ENCODE measurements at places on chromosomes 7 and 10.

- DNase-seq, result no peak
Measured at GRCh38 chr10:114914560-114914959, 23.4 kb upstream of the TRUB1 start.

GRCh38 chr7:38702002-38702535 is 70.9 kb upstream of the AMPH start:
- no peak for DNase-seq

GRCh38 chr7:112372101-112372500 is 78.2 kb upstream of the IFRD1 start:
- DNase-seq, result no peak

- DNase-seq, result peak; percentile 44
Measured at GRCh38 chr7:27640884-27641574, 21.7 kb downstream of the HIBADH start.

DNA sequence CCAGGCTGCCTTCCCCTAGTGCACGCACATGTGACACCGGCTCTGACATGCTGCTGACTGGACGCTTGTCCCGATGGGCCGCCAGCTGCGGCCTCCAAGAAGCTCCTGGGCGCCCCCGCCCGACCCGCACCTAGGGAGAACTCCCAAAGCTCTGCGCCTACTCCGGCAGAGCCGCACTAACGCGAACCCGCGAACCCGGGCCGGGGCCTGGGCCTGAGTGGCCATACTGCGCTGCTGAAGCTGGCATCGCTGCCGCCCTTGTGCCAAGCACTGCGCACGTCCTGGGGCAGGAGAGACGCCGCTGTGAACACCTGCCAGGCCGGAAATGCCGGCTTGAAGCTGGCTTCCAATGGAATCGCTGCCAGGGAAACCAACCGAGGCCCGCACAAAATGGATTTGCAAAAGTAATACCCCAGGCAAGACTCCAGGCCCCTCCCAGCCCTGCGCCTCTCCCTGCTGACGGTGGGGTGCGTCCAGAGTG is 85.1 kb downstream of the WASHC2A start:
- DNase-seq, result no peak

DNA sequence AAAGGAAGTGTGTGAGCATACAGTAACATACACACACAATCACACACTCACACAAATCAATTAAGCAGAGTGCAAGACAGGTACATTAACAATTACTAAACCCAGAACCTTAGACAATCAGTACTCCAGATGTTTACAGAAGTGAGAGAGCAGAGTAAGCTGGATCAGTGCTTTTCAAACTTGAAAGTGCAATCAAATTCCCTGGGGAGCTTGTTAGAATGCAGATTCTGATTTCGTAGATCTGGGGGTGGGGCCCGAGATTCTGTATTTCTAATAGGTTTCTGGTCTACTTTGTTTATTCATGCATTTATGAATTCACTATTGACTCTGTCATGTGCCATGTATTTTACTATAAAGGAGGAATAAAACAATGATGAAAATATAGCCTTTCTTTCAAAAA is 179.6 kb upstream of the PHYHIPL start:
- no peak for DNase-seq

GRCh38 chr7:73429215-73429614 is 4.4 kb upstream of the FZD9 start:
- no peak for DNase-seq

DNA sequence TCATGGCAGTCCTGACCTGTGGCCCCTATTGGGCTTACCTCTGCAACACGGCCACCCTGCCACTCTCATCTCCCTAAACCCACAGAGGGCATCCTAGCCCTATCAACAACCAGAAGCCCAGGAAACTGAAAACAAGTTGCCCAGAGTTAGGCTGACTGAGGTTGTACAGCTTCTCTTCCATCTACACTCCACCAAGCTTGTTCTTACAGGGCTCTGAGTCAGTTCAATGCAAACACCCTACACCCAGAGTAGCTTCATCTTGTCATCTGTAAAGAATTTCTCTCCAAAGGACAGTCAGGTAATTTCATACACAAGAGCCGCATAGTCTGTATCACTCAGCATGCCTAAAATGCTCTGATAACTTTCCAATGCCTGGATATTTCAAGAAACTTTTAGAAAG is 175.4 kb downstream of the ARID5B start:
- DNase-seq, result peak; percentile 63

DNA sequence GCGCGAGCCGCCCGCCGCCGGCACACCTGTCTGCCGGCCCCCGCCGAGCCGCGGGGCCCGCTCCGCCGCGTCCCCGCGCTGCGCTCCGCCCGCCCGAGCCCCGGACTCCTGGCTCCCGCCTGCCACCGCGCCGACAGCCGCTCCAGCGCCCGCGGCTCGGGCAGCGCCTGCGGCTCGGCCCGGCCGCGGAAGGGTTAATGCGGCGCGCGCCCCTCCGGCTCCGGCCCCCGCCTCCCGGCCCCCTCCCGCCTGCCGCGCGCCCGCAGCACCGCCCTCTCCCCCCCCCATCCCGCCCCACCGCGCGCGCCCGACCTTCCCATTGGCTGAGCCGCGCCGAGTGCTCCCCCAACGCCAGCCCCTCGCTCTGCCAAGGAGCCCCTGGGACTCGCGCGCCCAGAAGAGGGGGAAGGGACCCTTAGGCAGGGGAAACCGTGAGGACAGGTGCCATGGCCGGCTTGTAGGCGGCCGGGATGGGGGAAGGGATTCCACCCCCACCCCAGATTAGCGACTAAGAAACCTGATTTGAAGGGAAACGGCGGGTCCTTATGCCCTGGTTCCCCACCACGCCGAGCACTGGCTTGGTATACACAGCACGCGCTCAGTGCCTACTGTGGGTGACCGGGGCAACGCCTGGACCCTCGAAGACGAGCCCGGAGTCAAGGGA is at the start of gene KCNH2:
KCNH2 (minus strand) TSS at position 196 of the 664 bp plus-strand sequence. CDS start 408 bp downstream, outside the sequence.
- DNase-seq, result no peak

- no peak for DNase-seq
Measured at GRCh38 chr10:14116021-14116420, 214.7 kb downstream of the FRMD4A start.

DNA sequence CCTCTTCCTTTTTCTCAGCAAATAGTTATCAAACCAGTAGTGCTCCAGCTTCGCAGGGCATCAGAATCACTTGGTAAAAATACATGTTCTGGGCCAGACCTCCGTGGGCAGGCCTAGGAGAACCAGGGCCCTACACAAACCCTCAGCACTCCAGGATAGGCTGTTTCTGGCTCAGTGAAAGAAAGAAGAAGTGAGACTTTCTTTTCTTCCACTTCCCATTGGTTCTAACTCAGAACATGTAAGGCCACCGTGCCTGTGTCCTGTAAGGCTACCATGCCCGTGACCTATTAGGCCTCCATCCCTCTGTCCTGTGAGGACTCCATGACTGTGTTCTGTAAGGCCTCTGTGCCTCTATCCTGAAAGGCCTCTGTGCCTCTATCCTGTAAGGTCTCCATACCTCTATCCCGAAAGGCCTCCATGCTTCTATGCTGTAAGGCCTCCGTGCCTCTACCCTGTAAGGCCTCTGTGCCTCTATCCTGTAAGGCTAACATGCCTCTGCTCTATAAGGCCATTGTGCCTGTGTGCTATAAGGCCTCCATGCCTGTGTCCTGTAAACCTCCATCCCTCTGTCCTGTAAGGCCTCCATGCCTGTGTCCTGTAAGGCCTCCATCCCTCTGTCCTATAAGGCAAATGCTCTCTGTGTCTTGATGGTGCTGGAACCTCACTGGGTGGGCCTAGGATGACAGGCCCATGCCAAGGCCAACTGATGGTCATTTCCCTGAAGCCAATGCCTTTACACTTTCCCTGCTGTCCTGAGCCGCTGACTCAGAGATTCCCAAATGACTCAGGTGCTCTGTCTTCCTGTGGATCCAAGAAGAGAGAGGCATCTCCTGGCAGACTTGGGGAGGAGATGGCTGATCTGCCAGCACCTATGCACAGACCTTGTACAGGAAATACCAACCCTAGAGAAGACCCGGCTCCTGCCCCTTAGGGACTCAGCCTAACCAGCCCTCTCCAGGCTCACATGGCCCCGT is 96.6 kb upstream of the CACUL1 start:
- no peak for DNase-seq

DNA sequence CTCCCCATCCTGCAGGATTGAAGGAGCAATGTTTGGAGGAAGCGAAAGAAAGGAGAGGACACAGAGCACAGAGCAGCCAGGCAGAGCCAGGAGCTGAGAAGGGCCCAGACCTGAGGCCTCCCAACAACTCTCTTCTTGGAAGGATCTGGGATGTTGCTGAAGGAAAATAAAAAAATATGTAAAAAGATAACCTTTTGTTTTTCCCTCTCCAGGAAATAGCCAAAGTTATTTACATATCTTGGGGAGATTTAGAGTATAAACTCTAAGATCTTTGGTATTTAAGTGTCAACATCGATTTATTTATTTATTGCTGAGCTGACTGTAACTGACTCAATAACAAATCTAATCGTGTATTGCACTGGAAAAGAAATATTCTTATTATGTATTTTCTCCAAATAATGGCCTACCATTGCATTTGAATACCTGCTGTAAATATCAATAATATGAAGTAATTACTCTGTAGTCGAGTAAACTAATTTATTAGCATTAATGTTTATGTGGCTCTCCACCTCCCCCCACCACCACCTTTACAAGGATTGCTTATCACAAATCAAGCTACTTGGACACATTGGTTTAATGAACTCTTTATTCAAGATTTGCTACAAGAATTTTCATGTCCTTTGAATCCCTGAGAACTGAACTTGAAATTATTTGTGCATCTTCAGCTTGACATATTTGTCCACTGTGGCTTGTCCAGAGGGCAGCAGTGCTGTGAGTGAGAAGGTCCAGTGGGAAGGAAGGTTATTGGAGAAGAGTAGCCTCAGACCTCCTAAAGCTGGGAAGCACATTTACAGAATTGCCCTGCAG is 1.8 kb upstream of the HOXA11 start:
- DNase-seq, result no peak

DNA sequence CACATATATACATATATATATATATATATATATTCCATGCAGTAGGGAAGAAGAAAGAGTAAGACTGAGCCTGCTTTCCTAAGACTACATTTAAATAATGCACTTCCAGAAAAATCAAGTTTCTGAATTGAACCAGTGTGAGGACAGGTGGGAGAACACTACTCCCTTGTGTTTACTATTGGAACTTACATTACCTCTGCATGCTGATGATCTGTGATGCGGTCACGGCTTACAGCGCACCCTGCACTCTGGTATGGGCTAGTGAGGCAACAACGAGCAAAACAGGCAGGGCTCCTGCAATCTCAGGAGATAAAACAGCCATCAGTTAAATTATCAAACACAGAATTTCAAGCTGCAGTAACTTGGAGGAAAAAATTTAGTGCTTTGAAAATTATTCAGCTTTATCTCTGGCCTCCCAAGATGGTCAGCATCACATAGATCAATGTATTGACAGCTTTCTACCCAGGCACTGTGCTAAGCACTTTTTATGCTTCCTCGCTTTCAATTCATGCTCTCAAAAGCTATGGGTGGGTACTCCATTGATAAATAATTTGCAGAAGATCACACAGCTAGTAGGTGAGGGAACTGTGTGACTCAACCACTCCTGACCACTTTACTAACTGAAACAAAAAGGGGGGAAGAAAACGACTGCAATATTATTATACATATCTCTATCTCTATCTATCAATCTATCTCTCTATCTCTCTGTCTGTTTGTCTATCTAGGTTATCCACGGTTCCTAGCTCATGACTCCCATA is 20.5 kb upstream of the SLC16A12 start:
- DNase-seq, result no peak

GRCh38 chr10:42553064-42553407 is 85.3 kb downstream of the ZNF33B start:
- DNase-seq, result no peak

GRCh38 chr7:75621124-75621523 is 117.6 kb downstream of the HIP1 start:
- DNase-seq, result no peak

Measured in HepG2 (cell line).